MV-4-11 (cell line): ENCODE measurements at places on chromosomes 7 and 10.

- no peak for DNase-seq
These were observed 614.1 kb downstream of the GALNT17 start for GRCh38 chr7:71746006-71746405.

GRCh38 chr7:113775401-113775800 is 143.4 kb downstream of the PPP1R3A start:
- no peak for DNase-seq

- DNase-seq: peak; percentile 17
These were observed 6.4 kb downstream of the MAFK start for GRCh38 chr7:1536743-1537534.

- no peak for DNase-seq
These were observed 328.4 kb upstream of the KCND2 start for GRCh38 chr7:119944601-119944972.

DNA sequence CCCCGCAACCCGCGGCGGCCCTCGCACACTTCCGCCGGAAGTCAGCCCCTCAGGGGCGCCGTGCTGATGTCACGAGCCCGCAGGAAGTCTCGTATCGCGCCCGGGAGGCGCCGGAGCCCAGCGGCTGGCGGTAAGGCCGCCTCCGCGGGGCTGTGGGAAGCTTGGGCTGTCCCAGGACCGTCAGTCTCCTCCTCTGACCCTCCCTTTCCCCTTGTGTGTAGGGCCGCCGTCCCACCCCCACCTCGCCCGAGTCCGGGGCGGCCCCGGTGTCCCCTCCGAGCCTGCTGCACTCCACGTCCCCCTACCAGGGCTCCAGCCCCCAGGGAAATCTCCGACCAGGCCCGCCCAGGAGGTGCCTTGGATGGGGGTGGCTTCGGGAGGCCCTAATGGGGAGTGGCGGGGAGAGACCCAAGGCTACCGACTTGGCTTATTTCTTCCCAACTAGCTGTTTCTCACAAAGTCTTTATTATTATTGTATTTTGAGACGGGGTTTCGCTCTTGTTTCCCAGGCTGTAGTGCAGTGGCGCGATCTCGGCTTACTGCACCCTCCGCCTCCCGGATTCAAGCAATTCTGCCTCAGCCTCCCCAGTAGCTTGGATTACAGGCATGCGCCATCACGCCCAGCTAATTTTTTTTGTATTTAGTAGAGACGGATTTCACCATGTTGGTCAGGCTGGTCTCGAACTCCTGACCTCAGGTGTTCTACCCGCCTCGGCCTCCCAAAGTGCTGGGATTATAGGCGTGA is at the start of gene ZDHHC4:
ZDHHC4 (plus strand) TSS at position 86 of the 745 bp plus-strand sequence. CDS start 3,108 bp downstream, outside the sequence.
- peak; percentile 89 for DNase-seq

GRCh38 chr7:67448271-67448670 is 451.6 kb downstream of the TYW1 start:
- DNase-seq: no peak

- DNase-seq: no peak
These were observed 16.8 kb upstream of the LARP4B start for GRCh38 chr10:948347-948746.

DNA sequence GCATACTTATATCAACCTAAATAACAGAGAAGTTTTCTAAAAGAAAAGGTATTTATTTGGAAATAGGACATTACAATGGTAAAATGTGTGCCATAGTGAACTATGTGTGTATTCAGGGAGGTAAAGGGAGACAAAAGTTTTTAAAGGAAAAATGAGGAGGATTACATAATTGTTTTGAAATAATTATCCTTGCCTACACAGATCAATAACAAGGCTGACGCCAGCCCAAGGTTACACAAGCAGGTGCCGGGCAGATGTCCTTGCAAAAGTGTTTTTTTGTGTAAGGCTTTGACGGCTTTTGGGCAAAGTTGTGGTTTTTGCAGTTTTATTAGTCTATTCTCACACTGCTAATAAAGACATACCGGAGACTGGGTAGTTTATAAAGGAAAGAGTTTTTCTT is 22.7 kb upstream of the SLC35B4 start:
- no peak for DNase-seq

DNA sequence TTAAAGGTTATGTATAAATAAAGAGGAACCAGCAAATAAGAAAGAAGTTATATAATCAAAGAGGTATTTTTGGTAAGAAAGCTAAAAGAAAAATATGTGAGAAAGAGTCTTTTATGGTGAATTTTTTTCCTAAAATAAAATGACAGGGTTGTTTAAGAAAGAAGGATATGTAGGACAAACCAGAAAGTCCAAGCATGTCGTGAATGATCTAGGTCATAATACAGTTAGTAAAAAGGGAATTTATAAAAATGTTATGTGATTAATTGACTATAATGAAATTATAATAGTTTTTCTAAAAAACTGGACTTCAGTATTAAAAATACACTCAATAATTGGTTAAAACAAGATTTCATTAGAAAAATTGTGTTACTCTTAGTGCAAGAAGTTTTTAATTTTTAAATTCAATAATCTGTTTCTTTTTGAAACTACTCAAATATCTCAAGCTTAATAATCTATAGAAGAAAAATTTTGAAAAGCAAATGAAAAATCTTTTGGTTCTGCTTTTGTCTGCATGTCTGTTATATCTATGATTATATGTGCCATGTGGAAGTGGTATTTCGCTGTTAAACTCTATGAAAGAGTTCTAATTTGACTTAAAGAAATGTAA is 23.3 kb downstream of the AVL9 start:
- DNase-seq: peak; percentile 64

GRCh38 chr7:47484923-47485639 is 96.8 kb downstream of the TNS3 start:
- no peak for DNase-seq

GRCh38 chr7:93006480-93007095 is 111.2 kb downstream of the SAMD9 start:
- no peak for DNase-seq

GRCh38 chr7:19575909-19576557 is 132.8 kb downstream of the POLR1F start:
- no peak for DNase-seq

DNA sequence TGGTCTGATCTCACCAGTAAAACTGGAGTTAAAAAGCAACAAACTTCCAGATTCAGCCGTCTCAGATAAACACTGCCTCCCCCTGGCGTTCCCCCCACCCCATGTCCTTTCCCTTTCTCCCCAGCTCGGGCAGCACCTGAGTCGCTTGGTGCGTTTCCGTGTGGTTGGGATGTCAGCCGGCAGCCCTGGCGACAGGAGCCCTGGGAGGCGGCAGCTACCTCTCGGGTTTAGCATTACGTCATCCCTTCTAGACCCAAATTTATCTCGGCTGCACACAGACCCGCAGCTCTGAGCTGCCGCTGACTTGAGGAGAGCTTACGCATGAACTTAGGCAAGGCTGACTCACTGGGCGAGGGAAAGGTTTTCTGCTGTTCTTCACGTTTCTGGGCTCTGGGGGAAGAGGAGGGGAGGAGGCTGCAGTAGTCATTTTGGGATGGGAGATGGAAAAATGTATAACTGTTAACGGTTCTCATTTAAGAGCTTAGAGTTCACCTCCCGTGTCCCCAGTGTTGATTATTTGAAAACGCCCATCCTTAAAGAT is 14.4 kb downstream of the MXI1 start:
- DNase-seq: peak; percentile 93

DNA sequence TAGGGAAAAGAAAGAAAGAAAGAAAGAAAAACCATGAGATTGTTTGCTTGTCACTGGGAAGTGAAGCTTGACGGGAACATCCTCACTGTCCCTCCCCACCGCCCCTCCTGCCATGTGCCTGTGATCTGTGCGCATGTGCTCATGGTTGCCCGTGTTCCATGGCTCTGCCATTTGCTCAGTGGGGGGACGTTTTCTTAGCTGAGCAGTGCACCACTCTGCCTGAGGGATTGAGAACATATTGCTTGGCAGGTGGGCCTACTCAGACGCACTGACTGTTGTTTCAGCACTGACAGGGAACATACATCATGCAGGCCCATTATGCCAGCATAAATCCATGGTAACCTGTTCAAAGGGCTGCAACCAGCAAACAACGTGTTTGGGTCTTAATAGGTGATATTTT is 747.9 kb upstream of the GALNT17 start:
- DNase-seq: no peak

GRCh38 chr7:99601656-99602310 is 3.7 kb downstream of the TMEM225B start:
- no peak for DNase-seq
